ENCODE measurements at places on chromosomes 3 and 15. TPM values are rescaled to one million over a fixed set of nuclear protein-coding genes. Genes with fewer than 3 reads are reported as not detected.
A peak's percentile ranks its signal among the peaks of the same experiment; 100 is the strongest.

- DNase-seq = peak; percentile 91
Measured at GRCh38 chr3:126357295-126358037, at the start of gene KLF15. Gene KLF15 (minus strand): TSS chr3:126357408. CDS start chr3:126352922, 4,486 bp downstream.

The MYH15 gene
- total RNA-seq = 0.18 TPM

DNA sequence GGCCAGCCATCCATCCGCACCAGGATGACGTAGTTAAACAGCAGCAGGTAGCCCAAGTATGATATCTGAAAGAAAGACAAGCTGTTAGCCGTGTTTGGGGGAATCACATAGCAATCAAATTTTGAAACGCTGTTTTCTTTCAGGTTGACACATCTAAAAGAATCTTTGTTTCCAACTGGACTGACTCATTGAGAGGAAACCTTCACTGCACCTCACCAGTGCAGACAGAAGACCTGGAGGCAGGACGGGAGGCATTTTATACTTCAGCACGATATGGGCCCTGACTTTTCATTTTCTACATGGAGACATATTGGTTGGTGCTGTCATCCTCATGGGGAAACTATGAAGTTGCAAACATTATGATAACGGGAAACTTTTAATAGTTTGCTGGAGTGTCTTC, 44.2 kb upstream of the MTMR10 start:
- DNase-seq = no peak

- DNase-seq = no peak
Measured at GRCh38 chr15:52464478-52464877, 64.2 kb downstream of the MYO5A start.

The CHMP2B gene
- total RNA-seq = 40.9 TPM

DNA sequence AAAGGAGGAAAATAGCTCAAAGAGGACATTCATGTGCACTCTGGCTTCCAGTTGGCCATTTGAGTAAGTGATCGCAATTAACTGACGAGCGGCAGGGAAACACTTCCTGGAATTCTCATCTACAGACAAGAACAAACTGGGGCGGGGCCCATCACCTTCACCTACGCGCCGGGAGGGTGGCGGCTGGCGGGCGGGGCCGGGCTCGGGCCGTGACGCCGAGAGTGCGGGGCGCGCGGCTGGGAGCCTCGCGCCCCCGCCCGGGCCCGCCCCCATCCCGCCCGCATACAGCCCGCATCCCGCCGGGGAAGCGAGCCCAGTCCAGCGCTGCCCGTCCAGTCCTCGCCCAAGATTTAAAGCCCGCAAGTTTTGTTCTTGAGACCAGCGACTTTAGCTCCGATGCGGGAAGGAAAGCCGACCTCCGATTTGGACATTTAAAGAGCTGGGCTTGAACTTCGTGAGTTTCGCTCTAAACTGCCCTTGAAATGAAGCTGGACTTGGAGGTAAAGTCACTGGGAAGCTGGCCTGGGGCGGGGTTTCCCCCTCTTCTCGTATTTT, at the start of gene B3GNT5:
Gene B3GNT5, plus strand, starts transcription at position 281 of the 555 bp plus-strand sequence. CDS start 16,546 bp downstream, outside the sequence.
- DNase-seq = peak; percentile 41

DNA sequence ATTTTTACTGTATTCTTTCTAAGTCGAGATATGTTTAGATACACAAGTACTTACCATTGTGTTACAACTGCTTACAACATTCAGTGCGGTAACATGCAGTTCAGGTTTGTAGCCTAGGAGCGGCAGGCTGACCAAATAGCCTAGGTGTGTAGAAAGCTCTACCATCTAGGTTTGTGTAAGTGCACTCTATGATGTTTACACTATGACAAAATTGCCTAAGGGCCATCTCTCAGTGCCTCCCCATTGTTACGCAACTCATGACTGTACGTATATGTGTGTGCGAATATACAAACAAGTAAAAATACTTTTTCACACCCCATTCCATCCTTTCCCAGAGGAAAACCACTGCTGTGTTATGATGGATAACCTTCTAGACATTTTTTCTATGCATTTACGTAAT, 44.3 kb downstream of the PXYLP1 start:
- DNase-seq = peak; percentile 61

The ITPKA gene
- 1.9 TPM for total RNA-seq

The GPR27 gene
- 4.6 TPM for total RNA-seq

DNA sequence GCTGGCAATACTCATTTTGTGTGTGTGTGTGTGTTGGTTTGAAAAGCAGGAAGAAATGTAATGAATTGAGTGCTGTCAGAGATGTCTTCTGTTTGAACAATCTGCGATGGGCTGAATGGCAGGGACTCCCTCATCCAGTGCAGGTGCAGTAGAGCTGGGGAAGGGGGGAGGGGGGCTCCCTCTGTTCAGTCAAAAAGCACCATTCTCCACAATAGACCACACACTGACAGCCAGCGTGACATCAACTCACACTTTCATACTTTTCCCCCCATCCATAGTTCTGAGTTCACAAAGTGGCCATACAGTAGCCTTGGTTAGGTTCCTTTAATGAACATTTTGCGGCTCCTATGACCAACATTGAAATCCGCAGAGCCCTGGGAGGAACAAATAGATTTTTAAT, 10.4 kb downstream of the SOX2 start:
- no peak for DNase-seq

The MAGI1 gene
- 38.9 TPM for total RNA-seq

The SERPINI2 gene
- 4.9 TPM for total RNA-seq

GRCh38 chr15:64532521-64533315, 72.3 kb downstream of the ZNF609 start:
- no peak for DNase-seq

GRCh38 chr3:65616563-65616962, 422.2 kb downstream of the MAGI1 start:
- DNase-seq = no peak

DNA sequence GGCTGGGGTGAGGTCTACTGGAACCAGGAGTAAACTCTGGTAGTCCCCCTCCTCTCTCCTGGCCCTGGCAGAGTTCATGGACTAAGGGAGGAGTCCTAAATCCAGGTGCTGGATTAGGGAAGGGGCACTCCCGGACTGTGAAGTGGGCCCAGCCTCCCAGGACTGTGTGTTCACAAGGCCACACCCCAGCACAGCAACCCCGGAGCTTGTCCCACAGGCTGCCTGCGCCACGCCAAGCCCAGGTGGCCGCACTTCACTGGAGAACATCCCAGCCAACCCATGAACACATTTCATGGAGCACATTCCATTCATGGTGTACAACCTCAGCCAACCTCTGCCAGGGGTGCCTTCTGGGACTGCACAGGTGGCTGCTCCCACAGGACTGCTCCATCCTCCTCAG, 8.2 kb downstream of the ARPIN start:
- no peak for DNase-seq

The LRRN1 gene
- total RNA-seq = 2.2 TPM

DNA sequence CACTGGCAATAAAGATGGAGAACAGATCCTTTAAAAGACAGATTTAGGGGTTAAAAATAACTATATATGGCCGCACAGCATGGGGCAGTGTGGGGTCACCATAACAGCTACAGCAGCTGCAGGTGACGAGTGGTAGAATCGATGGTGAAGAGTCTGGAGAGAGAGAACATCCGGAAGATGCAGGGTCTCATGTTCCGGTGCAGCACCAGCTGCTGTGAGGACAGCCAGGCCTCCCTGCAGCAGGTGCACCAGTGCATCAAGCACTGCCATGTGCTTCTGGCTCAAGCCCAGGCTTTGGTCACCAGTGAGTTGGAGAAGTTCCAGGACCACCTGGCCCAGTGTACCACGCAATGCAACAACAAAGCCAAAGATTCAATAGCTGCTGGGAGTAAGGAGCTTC, 93.7 kb upstream of the IMPG2 start:
- peak; percentile 19 for DNase-seq

DNA sequence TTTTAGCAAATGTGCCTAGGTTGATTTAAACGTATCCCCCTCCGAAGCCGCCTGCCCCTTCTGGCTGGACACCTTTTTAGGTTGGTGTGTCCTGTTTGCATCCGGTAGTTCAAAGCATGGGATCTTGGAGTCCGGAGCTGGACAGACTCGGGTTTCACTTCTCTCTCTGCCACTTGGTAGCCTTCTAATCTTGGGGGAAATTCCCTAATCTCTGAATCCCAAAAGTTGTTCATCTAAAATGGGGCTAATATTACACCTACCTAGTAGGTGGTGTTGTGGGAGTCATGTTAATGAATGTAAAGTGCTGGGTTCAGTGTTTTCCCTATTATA, 760 bp downstream of the FANCI start:
- DNase-seq = no peak

DNA sequence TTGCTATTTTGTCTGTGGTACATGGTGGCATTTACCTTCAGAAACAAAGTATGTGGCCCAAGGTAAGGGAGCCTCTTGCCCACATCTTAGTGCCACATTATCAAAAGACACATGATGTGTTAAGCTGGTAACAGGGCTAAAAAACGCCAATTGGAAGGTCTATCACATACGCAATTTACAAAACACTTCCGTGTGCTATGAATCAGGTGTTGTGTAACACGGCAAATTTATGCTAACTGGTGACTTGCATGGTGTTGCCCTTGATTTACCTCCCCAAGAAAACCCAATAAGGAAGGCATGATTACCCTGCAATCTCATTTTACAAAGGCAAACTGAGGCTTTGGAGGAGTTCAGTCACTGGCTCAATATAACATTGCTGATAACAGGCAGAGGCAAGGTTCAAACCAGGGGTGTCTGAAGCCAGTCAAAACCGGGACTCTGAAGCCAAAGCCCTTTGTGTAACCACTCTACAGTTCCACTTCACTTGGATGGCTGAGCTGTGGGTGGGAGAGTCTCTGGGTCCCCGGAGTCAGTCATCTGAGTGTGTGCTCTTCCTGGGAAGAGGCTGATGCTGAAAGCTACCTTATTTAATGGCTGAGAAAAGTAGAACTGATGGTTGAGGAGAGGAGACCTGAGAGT, 103.9 kb upstream of the BCL6 start:
- DNase-seq = no peak

- no peak for DNase-seq
Measured at GRCh38 chr15:77521206-77521605, 100.5 kb downstream of the HMG20A start.

The CHRM5 gene
- 0.23 TPM for total RNA-seq

- DNase-seq = no peak
Measured at GRCh38 chr3:161150001-161150525, 44.9 kb upstream of the B3GALNT1 start.

DNA sequence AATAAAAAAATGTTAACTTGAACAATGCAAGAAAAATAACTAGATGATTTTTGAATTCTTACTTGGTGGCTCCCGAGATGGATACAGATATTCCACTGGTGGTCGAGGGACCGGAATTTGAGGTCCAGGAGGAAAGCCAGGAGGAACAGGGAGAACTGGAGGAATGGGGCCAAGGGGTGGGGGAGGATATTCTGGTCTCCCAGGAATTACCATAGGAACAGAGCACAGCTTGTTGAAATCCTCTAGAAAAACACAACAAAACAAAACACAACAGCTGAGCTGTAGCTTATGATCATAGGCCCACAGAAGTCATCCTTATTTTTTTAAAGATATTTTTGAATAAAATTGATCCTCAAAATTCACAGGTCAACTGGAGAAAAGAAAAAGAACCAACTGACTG, 129.4 kb downstream of the FBN1 start:
- no peak for DNase-seq

The CSPG5 gene
- total RNA-seq = 10.4 TPM

DNA sequence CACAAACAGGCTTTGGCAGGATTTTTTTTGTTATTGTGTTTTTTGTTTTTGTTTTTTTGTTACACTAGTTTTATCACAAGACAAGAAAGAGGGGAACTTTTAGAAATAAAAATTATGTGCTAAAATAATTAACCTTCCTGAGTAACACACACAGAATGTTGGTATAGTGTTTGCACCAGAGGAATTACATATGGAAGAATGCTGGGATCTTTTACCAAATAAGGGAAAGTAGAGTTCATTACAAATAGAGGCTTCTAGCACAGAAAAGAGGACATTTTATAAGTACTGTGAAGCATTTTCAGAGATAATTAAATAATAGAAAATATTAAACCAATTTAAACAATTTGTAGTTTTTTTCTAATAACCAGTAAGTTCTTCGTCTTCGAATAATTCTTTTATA, 116.0 kb downstream of the IGF1R start:
- DNase-seq = no peak

GRCh38 chr15:83206526-83207008, 1.1 kb downstream of the HDGFL3 start:
- DNase-seq = peak; percentile 40

The RASGRP1 gene
- total RNA-seq = 2.5 TPM

DNA sequence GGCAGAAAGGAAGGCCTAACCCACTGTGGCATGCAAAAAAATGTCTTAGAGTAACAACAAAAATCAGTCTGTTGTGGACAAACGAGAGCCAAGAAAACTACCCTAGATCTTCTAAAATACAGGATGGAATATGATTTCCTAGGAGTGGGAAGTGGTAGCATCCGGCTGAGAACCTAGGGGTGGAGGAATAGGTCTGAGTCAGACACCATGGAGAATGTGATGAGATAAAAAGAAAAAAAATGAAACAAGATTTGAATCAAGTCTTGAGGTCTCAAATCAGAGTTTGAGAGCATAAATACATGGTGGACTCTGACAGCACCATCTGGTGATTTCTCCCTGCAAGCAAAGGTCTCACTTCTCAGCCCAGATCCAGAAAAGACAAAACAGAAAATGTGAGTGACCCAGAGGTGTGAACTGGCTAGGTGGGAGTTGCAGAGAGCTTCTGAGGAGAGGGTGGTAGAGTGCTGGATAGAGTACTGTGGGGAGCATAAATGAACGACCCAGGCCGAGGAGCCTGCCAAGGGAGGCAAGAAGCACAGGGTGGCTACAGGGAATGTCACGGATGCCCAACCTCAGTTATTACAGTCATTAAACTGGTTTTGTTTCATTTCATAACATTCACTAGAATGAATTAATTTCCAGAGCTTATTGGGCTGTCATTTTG, 27.6 kb upstream of the VEPH1 start:
- DNase-seq = no peak

DNA sequence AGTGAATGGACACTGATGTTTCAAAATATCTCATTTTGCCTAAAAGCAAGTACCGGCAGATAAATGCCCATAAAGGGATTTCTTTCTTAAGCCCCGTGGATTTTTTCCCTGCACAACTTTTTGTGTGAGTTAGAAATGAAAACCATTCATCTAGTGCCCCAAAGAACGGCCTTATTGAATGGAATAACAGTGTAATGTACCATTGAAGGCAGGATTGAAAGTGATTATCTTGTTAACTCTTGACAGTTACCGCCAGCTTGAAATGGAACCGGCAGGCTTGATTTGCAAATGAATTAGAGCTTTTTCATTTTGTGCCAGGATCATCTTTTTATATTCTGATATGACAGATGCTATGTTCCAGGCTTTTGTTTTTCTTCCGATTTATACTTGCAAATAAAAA, 162.2 kb downstream of the RSRC1 start:
- no peak for DNase-seq

GRCh38 chr15:100785181-100786138, 94.2 kb upstream of the ALDH1A3 start:
- DNase-seq = no peak

GRCh38 chr3:10017636-10018292, 8.5 kb upstream of the FANCD2 start:
- no peak for DNase-seq

DNA sequence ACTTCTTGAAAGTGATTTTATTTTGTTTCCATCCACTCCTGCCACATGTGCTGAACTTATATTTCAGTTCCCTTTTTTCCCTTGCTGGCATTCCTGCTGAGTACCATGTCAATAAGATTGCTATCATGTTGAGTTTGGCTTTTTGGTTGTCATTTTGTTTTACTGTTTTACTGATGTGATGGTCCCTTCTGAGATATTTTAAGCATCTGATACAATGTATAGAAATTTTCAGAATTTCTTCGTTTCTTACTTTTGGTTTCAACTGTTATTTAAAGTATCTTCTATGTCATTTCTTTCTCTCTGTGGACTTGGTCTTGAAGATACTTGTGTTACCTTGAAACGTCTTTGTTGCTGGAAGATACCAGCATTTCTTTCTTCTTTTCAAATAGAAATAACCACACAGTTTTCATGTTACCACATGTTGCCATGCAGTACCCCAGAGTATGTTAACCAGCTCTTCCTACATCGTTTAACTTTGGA, 14.1 kb downstream of the SIDT1 start:
- DNase-seq = no peak

The CD47 gene
- total RNA-seq = 410 TPM
